ENCODE measurements at places on chromosomes 16 and 17. TPM values are rescaled to one million over a fixed set of nuclear protein-coding genes. Genes with fewer than 3 reads are reported as not detected.
A peak's percentile ranks its signal among the peaks of the same experiment; 100 is the strongest.

GRCh38 chr16:12455287-12455798 lies 348.3 kb downstream of the CPPED1 start:
- DNase-seq = no peak

- DNase-seq = peak; percentile 78
These were observed 956 bp upstream of the IST1 start for GRCh38 chr16:71894229-71894920.

DNA sequence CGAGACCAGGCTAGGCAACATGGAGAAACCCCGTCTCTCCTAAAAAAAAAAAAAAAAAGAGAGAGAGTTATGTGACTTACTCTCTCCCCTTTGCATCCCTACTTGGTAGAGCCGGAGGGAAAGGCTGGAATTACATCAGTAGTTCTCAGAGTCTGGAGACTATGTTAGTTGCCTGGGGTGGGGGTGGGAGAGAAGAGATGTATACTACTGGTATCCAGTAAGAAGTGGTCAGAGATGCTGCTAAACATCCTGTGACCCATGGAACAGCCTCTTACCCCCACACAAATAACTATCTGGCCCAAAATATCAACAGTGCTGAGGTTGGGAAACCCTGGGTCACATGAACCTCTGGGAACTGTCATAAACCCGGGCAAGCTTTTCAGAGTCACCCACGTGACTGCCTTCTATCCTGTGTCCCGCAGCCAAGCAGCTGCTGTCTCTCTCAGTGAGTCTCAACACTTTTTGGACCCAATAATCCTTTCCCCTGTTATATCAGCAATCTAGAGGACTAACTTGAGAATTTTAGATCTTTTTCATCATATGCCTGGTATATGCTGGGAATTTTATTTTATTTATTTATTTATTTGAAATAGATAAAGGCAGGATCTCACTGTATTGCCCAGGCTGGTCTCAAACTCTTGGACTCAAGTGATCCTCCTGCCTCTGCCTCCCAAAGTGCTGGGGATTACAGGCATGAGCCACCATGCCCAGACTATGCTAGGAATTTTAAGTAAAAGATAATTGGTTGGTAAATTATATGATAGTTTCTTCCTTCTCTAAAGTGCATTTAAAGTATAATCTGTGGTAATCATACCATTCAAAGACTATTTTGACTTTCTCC lies 8.7 kb downstream of the EIF1 start:
- peak; percentile 23 for DNase-seq

DNA sequence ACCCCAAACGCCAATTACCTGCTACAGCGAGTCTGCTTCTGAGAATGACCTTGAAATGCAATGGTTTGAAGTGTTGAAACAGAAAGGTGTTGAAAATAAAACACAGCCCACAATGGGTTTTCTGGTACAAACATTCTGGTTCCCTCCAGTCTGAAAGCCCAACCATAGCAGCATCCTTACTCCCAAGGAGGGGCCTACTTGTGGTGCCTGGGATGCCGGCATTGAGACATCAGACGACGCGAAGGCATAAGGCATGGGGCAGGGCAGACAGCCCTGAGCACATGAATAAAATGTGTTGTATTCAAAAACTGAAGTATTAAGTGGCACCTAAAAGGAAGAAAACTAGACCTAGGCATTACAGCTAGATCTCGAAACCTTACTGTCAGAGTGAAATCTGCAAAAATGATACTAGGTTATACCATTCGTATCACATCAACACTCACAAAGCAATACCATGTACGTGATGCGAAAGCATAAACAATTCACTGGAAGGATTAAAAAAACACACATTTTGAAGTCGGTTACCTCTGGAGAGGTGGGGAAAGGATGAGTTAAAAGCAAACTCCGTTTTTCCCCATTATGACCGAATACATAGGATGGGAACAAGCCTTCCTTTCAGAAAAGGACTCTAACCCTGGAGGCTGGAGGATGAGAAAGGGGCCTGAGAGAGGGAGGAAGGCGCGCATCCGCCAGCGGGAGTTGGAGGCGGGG lies 702 bp downstream of the NUDT21 start:
- peak; percentile 2 for DNase-seq

DNA sequence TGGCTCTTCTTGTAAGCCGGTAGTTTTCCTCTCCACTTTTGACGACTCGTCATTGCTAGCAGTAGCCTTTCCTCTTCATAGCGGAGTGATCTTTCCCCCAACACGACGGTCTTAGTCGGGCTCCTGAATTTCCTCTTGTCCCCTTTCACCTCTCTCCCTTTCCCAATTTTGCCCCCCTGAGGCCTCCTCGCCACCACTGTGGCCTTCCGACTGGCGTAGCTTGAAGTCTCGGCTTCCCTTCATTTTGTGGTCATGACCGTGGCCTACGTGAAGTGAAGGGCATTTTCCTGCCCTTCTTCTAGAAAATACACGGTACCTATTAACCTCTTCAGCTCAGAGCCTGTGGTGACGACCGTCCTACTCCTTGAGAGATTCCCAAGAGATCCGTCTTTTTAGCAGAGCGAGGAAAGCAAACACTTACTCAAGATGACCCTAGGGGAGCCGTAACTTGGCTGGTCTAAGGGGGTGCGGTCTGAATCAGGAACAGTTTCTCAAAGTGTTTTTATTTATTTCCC lies 787 bp downstream of the PRKAR1A start:
- peak; percentile 35 for DNase-seq

DNA sequence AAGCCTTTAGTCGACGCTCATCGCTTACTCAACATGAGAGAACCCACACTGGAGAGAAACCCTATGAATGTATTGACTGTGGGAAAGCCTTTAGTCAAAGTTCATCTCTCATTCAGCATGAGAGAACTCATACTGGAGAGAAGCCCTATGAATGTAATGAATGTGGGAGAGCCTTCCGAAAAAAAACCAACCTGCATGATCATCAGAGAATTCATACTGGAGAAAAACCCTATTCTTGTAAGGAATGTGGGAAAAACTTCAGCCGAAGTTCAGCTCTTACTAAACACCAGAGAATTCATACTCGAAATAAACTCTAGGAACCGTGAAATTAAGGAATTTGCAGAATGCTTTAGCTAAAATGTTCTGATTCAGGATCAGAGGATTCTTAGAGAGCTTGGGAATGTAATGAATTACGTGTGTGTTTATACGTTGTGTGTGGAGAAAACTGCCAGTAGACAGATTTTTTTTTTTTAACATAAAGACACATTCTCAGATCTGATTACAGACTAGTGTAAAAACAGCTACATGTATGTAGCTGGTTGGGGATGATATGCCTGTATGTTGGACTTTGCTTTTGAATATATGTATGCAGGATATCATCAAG lies 25.4 kb downstream of the ZFP90 start:
- peak; percentile 1 for DNase-seq

DNA sequence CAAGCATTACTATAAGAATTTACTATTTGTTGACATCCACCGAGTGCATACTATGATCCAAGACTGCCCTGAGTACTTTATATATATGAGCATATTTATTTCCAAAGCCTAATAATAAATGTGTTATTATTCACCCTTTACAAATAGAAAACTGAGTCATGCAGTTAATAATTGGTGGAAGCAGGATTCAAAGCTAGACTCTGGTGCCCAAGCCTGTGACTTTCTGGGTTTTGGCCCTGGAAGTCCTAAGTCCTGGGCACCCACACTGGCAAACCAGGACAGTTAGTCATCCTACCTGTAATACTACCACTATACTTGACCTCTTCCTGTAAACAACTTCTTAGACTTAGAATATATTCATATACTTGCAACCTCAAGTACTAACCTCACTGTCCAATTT lies 257.4 kb upstream of the IRX5 start:
- no peak for DNase-seq

The KCNG4 gene
- total RNA-seq = not detected

DNA sequence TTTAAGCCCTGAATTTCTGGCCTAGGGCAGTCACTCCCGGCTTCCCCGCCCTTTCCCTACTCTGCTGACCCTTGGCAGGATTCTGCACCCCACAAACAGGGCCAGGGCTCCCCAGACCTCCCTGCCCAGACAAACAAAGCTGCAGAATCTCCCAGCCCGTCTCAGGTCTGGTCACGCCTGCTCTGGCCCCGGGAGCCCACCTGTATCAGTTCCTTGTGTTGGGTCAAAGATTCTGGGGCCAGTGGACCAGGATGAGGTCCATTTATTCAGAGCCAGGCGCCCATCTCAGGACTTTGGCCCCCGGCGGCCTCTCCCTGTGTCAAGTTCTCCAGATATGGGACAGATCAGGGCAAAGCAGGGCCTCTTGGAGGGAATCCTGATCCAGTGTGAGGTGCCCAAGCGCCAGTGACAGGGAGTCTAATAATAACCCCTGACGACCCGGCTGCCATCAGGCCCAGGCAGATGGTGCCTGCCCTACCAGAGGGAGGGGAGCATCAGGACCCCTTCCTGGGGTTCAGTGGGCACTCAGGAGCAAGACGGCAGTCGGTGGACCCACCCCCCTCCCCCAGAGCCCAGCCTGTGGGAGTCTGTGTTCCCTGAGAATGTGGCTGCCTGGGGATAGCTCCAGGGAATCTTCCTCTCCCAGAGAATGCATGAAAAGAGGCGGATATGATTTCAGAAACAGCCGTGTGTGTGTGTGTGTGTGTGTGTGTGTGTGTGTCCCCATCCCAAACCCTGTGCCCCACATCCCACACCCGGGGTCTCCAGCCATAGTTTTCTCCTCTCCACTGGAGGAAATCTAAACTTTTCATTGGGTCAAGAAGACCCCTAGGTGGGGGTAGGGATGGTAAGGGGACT lies 1.3 kb downstream of the TTYH2 start:
- DNase-seq = no peak

The TP53TG3 gene
- 2.1 TPM for total RNA-seq

DNA sequence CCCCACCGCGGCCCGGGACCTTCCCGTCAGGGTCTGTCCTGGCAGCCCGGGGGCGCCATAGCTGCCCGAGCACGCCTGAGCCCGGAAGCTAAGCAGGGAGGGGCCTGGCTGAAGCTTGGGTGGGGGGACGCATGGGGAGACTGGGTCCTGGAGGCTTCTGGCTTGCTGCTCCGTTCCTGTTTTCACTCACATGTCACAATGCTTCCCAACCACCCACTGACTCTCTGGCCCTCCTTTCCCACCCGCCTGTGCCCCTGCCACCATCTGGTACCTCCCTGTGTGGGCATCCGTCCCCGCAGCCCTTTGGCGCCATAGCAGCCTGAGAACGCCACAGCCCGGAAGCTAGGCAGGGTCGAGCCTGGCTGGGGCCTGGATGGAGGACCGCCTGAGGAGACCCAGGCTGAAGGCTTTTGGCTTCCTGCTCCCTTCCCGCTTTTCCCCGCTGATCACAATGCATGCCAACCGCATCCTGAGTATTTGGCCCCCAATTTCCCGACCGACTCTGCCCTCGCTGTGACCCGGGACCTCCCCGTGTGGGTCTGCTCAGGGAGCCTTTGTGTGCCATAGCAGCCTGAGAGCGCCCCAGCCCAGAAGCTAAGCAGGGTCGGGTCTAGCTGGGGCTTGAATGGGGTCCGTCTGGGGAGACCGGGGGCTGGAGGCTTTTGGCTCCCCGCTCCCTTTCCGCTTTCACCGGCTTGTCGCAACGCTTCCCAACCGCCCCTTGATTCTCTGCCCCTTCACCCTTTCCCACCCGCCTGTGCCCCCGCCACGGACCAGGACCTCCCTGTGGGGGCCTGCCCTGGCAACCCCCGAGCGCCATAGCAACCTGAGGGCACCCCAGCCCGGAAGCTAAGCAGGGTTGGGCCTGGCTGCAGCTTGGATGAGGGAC lies 2290.1 kb downstream of the TP53TG3F start:
- no peak for DNase-seq

- DNase-seq = no peak
These were observed 48.8 kb upstream of the DLX4 start for GRCh38 chr17:49920030-49920769.

DNA sequence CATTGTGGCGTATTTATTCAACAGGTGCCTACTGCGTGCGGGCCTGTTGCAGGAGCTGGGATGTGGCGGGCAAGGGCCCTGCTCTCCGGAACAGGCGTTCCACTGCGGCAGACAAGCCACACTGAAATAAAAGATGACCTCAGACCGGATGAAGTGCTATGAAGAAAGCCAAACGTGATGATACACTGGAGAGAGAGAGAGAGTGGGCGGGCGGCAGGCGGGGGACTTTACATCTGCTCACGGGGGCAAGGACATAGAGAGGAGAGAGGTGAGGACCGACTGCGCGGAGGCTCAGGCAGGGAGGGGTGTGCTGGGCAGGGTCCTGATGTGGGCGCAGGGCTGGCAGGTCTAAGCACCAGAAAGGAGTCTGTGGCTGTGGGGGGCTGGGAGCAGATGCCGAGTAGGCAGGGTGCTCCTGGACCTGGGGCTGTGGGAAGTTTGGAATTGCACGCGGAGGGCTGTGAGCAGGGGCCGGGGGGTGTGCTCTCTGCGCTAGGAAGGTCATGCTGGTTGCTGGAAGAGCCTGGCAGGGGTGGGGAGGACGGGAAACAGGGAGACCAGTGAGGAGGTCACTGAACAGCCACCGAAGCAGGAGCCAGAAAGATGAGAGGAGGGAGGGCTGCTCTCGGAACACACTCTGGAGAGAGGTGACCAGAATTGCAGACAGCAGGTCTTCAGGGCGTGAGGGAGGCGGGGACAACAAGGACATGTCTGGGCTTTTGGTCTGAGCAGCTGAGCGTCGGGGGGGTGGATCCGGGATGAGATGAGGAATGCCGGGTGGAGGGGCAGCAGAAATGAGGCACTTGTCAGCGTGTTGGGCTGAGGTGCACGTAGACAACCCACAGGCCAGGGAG lies 9.9 kb downstream of the MXRA7 start:
- DNase-seq = peak; percentile 79

- DNase-seq = no peak
These were observed 32.2 kb downstream of the NAGPA start for GRCh38 chr16:5001571-5001970.

The ENPP7 gene
- not detected for total RNA-seq

GRCh38 chr17:40705584-40705983 lies 2.0 kb upstream of the KRT24 start:
- no peak for DNase-seq

GRCh38 chr17:10046786-10047785 lies 142.0 kb upstream of the RCVRN start:
- no peak for DNase-seq

The TBC1D3K gene
- total RNA-seq = 0.43 TPM

DNA sequence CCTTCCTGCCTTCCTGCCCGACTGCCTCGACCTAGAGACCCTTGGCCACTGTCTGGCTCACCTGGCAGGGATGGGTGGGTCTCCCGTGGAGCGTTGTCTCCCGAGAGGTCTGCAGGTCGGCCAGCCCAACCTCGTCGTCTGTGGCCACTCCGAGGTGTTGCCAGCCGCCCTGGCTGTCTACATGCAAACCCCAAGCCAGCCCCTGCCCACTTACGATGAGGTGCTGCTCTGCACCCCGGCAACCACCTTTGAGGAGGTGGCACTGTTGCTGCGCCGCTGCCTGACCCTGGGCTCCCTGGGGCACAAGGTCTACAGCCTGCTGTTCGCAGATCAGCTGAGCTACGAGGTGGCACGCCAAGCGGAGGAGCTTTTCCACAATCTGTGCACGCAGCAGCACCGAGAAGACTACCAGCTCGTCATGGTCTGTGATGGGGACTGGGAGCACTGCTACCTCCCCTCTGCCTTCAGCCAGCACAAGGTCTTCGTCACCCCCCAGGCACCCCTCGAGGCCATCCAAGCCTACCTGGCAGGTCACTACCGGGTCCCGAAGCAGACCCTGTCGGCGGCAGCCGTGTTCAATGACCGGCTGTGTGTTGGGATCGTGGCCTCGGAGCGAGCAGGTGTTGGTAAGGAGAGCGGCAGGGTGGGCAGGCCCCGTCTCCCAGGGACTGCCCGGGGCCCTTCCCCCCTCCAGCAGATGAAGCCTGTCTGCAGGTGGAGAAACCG lies 75.1 kb upstream of the ENDOV start:
- DNase-seq = no peak

The ITGAD gene
- total RNA-seq = not detected

GRCh38 chr17:33138627-33139026 lies 147.0 kb downstream of the SPACA3 start:
- no peak for DNase-seq
